ENCODE measurements at places on chromosomes 13 and 19. TPM values are rescaled to one million over a fixed set of nuclear protein-coding genes. Genes with fewer than 3 reads are reported as not detected.

The DAND5 gene
- not detected for total RNA-seq

The CRB3 gene
- total RNA-seq: 8.4 TPM

The SULT2A1 gene
- total RNA-seq: not detected

The C19orf85 gene
- not detected for total RNA-seq

The DAZAP1 gene
- total RNA-seq: 177 TPM

The SERPINE3 gene
- not detected for total RNA-seq

The ZNF160 gene
- total RNA-seq: 61.3 TPM

DNA sequence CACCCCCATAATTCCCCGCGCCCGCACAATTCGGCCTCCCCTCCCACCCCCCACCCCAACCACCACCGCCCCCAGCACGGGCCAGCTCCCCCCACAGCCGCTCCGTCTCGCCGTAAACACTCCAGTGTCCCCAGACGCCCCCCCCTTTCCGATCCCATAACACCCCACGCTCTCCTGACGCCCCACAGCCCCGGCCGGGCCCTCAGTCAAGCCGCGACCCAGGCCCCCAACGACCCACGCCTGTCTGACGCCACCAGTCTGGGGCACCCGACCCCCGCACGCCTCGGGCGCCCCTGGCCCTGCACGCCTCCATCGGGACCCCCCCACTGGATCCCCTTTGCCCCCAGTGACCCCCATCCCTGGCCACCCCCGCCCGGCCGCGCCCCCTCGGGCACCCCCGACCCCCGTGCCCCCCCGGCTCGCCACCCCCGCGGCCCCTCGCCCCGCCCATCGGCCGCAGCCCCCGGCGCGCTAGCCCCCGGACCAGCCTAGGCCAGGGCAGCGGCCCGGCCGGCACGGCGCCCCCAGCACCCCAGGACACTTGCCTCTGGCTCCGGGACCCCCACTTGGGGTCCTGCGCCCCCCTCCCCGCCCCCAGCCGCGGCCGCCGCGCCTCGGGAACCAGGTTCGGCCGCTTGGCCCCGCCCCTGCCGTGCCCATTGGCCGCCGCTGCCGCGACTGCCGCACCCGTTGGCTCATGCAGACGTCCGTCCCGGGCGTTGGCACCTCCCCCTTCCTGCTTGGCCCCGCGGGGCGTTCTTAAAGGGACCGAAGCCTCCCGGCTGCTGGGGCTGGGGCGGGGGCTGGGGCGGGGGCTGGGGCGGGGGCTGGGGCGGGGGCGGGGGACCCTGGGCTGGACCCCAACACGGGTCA is at the start of gene FKBP8:
Gene FKBP8, minus strand, starts transcription at position 633 of the 873 bp plus-strand sequence. CDS start 1,603 bp downstream, outside the sequence.
- peak; percentile 92 for DNase-seq

GRCh38 chr13:38697197-38697596 is 10.3 kb downstream of the FREM2 start:
- no peak for DNase-seq

DNA sequence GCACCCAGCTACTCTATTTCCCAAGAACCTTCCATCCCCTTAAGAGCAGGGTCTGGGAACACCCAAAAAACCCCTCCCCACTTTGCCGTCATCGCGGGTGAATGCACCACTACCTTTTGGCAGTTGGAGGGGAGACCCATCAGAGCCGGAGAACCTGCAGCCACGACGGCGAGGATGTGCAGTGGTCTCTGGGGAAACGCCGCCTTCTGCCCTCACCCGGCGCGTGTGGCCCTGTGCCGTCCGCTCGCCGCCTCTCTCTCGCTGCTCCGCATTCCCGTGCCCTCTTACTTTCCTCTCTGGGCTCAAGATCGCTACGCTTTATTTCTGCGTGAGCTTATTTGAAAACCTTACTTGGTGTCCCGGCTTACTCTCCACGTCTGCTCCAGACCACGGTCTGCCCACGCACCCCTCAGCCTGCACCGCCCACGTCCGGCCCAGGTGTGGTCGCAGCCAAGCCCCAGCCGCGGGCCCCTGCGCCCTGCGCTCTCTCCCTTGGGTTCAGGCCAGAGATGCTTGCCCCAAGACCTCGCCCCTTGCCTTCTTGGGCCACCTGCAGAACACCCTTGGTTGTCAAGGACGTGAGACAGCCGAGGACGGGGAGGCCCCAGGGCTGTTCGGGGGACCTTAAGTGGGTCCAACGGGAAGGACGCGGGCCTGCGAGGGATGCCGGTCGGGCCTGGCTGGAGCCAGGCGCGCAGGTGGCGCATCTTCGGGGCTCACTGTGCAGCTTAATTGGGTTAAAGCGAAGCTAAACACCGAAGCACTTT is 2.0 kb upstream of the MAB21L1 start:
- no peak for DNase-seq

DNA sequence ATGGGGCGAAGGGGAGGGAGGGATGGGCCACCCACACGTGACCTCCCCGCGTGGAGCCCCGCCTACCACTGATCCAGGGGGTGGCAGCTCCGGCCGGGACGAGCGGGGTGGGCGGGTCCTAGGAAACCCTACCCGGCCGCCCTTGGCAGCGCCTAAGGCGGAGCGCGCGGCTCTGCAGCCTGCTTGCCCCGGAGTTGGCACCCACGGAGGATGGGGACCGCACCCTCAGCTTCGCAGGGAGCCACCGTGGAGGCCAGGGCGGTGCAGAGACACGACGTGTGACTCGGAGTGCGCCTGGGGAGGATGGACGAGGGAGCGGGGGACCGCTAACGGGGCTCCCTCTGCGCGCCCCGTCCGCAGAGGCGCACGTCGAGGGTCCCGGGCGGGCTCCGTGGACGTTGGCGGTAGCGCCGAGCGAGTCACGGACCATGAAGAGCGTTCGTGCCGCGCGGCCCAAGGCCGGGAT is at the start of gene RGS9BP:
Gene RGS9BP, plus strand, starts transcription at position 129 of the 466 bp plus-strand sequence. CDS start 416 bp downstream, outside the sequence.
- DNase-seq: peak; percentile 57

DNA sequence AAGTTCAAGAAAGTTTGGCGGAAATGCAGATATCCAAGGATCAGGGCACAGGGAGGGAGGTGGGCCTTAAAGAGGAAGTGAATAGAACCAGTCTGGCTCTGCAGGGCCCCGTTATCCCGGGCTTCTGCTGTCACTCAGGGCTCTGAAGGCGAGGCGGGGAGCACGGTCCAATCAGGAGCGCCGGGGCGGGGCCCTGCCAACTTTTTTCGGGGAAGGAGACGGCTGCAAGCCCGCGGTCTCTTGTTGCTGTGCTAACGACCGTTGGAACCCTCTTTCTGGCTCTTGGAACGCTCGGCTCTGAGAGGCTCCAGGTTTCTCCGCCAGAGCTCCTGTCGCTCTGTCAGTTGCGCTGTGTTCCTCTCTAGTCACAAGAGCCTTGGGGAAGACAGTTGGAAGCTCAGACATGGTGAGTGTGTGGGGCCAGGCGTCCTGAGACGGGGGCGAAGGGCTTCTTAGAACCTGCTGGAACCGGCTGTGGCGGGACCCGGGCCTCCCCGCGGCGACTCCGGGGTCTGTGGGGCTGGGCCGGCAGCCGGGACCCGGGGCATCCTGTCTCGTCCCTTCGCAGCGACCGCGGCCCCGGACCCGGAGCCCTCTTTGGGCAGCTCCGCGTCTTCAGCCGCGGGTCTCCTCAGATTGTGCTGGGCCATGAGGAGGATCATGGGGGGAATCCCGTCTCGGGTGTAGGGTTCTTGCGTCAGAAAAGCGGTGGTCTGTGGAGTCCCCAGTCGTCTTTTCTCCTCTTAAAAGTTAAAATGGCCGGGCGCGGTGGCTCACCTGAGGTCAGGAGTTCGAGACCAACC is 27.7 kb downstream of the ZNF844 start:
- DNase-seq: peak; percentile 43

DNA sequence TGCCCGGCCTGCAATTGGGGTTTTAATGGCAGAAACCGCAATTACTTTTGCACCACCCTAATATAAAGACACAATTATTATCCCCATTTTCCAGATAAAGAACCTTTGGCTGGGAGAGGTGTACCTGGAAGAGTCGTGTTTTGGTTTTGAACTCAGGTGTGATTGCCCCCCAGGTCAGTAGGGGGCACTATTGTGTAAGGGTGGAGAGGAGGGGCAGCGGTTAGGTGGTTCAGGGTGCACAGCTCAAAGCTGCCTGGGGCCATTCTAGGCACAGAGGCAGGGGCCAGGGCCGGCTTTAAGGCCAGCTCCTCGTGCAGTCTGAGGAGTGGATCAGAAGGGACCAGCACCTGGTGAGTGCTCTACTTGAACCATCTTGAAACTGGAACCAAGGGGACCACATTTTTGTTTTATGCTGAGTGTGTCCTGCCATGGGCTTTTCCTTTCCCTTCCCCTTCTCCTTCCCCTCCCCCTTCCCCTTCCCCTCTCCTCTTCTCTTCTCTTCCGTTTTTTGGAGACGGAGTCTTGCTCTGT is 5.8 kb upstream of the FCGRT start:
- peak; percentile 53 for DNase-seq

DNA sequence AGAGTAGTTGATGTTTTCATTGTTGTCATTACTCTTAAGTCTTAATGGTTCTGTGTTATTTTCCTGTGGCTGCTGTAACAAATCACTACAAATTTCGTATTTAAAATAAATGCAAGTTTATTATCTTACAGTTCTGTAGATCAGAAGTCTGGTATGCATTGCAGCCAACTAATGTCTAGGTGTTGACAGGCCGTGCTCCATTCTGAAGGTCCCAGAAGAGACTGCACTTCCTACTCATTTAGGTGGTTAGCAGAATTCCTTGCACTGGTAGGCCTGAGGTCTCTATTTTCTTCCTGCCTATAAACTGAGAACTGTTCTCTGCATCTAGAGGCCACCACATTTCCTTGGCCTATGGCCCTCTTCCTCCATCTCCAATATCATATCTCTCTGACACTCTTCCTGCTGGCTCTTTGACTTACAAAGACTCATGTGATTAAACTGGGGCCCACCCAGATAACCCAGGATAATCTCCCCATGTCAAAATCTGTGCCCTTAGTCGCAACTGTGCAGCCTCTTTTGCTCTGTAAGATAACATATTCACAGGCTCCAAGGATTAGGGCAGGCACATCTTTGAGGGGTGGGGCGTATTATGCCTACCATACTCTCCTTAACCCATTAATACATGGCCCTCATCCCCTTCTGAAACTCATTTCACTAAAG is 468.4 kb downstream of the FOXO1 start:
- DNase-seq: no peak

DNA sequence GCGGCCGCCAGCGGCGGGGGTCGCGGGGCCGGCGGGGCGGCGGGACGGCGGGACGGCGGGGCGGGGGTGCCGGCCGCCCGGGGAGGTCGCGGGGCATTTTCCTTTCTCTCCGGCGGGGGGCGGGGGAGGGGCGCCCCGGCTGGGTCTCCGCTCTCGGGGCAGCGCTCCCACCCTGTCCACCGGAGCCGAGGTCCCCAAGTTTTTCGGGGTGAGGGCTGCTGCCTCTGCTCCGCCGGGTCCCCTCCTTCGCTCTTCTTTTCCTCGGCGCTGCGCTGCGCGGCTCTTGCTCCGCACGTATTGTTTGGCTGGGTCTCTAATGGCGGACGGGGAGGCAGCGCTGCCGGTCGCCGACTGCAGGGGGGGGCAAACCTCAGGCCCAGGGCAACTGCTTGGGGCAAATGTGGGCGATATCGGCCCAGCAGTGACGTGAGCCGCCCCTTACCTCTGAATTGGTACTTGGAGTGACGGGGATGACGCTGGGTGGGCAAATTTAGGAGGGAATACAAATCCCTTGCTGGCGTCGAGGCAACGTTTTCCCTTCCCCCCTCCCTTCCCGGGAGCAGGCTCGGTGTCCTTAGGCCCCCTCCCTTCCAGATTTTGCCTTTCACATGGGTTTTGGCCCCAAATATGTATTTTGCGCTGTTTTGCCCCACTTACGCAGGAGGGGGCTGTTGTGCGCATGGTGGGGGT is 759 bp downstream of the ZMYM2 start:
- DNase-seq: peak; percentile 67

DNA sequence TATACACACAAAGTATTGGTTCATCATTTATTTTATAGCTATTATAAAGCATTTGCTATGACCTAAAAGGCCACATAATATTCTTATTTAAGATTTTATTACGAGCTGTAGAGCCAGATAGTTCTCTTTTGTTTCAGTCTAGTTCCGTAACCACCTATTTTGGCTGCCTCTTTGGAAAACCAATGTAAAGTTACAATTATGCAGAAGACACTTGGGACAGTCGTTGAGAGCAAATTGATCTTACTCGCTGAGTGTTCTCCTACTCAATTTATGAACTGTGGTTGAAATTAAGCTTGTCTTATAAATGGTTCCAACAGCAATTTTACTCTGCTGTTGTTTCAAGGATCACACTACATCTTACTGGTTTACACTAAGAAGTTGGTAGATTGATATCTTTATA is 122.3 kb downstream of the SLC7A1 start:
- DNase-seq: no peak

GRCh38 chr13:90485436-90485835 is 862.1 kb upstream of the MIR17HG start:
- no peak for DNase-seq

DNA sequence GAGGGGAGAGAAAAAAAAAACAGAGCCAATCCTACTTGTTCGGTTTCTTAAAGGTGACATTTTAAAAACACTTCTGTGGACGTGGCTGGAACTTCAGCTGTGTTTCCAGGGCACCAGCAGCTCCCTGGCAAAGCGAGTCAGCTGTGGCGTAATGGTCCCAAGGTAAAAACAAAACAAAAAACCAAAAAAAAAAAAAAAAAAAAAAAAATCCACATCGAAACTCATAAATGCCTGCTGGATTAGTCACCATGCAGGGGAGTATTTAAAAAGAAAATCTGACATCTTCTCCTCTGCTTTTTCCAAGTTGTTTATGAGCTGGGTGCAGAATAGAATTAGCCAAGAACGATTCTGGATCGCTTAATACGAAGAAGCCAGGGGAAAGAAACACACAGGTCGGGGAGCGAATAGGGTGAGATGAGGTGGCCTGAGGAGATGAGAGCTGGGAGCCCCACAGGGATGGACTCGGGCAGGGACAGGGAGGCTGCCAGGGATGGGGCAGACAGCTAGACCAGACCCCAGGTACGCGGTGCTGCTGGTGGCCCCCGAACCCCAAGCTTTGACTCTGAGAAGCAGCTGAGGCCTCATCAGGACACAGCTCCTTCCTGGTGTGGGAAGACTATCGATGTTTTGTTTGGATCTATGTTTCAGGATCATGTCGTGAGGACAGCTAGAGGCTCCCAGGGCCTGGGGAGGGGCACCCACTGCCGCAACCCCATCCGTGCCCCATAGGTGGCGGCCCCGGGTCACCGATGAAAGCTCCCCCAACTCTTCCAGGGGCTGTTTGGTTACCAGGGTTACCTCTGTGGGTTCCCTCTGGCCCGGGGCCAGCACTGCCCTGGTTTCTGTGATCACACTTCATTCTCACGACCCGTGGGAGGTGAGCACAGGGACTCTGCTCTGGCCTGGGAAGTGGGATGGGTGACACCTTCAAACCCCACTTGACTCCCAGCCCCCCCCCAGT is 3.1 kb upstream of the CTXN1 start:
- peak; percentile 49 for DNase-seq

DNA sequence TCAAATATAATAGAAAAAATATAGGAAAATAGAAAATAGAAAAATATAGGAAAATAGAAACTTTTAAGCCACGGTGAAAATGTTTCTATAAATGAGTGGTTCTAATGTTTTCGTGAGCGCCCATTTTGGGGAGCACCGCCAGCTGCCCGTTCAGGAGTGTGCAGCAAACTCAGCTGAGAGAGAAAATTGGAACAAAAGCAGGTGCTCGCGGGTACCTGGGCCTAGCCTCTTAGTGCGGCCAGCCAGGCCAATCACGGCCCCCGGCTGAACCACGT is 204 bp upstream of the PDX1 start:
- DNase-seq: no peak

- DNase-seq: no peak
Observed at GRCh38 chr13:52804202-52804641, 44.2 kb downstream of the PCDH8 start.

- no peak for DNase-seq
Observed at GRCh38 chr13:30799356-30799824, 64.0 kb downstream of the ALOX5AP start.

GRCh38 chr13:97512732-97513131 is 78.8 kb downstream of the RAP2A start:
- no peak for DNase-seq

- DNase-seq: no peak
Observed at GRCh38 chr19:41548047-41548446, 27.9 kb upstream of the CEACAM21 start.

All from activated B cell treated with CpG ODN at 0.5 μM for 24 hours (primary cell).